ENCODE measurements at places on chromosomes 4 and X.

DNA sequence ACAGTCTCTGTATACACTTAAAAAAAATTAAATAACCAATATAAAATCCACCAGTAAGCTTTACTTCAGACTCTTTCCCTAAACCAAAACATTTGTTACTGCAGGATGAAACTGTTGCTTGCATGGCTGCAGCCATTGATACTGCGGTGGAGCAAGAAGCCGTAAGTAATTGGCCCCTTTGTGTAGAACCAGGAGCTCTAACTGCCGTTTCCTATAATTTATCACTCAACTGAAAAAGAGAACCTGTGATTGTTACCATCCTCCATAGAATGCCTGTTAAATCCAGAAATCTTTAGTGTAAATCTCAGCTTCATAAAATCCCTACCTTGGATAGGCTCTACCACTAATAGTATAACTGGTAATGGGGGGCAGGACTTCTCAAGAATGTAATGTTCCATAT lies 62.6 kb downstream of the KIF4A start:
- DNase-seq, result no peak

DNA sequence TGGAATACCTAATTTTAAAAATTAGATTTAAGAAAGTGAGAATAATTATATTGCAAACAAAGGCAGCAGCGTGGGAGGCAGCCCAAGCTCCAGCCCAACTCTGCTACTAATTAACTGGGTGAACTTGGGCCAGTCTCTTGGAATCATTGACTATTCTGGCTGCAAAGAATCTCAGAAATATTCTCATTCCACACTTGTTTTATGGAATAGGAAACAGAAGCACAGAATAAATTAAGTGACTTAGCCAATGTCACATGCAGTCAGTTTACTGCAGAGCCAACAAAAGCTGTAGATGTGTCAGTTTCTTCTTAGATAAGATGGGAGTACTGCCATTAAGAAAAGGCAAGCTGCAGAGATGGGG lies 132.6 kb upstream of the FAM9B start:
- no peak for DNase-seq

DNA sequence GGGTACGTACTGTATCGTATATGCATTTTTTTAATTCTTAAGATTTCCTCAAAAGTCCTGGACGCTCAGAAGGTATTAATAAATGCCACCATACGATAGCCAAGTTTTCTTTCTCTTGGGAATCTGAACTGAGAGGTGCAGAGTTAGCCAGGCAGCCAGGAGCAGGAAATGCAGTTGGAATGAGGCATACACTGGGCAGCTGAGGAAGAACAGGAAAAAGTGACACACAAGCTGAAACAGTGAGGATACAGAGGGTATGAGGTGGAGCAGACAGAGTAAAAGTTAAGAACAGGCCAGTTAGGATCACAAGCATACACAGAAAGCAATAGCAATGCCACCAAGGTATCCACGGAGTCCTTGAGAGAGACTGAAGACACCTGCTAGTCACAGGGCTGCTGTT lies 13.4 kb downstream of the UFSP2 start:
- DNase-seq, result no peak

GRCh38 chr4:142703694-142704309 lies 142.3 kb downstream of the INPP4B start:
- no peak for DNase-seq

DNA sequence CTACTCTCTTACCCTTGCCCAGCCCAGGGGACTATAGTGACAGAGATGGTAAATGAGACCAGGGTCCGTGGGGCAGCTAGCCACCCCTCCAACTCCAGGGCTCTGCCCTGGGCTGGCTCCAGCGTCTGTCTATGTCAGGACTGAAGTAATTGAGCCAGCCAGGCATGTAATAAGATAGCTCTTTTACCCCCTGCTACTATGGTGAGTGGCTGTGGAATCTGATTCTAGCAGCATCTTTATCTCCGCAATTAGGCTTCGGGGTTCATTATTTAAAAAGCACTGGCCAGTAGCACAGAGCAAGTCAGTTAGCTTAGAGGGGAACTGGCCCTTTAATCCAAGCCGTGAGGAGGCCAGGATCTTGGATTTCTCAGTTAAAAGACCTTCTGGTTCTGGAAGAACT lies 123.3 kb upstream of the RAI2 start:
- DNase-seq, result no peak

DNA sequence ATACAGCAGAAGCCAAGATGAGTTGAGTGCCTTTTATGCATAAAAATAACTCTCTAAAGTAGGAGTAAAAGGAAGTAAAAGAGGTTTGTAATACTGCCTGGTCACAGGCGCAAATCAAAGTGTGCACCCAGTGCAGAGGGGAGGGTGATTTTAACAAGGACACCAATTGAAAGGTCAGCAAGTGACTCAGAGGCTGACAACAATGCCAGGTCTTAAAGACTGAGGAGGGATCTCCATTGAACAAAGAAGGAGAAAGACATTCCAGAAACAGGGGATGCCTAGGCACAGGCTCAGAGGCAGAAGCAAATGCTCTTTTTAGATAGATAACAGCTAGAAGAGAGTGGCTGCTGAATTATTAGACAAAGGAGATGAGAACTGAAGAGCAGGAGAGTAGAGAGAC lies 297.4 kb upstream of the VCX start:
- no peak for DNase-seq
